Pancreas (tissue), 10 donors: ENCODE measurements at places on chromosomes 13 and 19. TPM values are rescaled to one million over a fixed set of nuclear protein-coding genes. Genes with fewer than 3 reads are reported as not detected.

The SLITRK5 gene
- polyA plus RNA-seq, result 0.19 TPM

The ELAVL1 gene
- 18.2 TPM for polyA plus RNA-seq

- DNase-seq, result no peak
- H3K27ac ChIP-seq, result no peak overlapping the region
- peaks cover 9% of the 10 kb centered on the region for H3K4me1 ChIP-seq
Measured at GRCh38 chr19:38868551-38868950, 9.5 kb downstream of the RINL start.

DNA sequence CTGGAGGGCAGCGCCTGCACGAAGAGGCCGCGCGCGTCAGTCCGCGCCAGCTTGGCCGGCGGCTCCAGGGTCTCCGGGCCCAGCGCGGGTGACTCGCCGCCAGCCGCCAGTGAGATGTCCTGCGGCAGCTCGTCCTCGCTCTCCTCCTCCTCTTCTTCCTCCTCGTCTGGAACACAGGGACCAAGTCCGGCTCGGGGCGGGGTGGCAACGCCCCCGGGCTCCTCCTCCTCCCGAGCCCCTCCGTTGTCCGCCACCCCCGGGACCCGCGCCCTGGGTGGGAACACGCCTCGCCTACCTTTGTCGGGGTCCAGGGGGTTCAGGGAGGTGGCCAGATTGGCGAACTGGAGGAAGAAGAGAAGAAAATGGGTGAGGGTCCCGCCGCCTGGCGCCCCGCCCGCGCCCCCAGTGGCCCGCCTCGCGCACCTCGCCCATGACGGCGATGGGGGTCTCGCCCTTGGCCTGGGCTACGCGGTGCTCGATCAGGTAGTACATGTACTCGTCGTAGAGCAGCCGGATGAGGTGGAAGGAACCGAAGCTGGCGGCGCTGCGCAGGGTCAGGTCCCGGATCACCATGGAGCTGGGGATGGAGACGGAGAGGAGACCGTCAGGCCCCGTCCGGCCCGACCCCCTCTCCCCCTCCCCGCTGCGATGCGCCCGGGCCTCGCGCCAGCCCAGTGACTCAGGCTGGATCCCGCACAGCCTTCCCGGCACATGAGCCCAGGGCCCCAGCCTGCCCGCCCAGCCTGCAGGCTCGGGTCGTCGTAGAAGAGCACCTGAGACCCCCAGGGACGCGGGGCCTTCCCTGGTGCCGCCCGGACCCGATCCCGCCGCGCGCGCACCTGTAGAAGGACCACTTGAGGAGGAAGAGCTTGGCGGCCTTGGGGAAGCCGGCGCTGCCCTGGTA, 10.6 kb downstream of the DCAF15 start:
- no peak for DNase-seq
- H3K4me1 ChIP-seq, result no peaks in the 10 kb centered on the region
- H3K27me3 ChIP-seq, result no peaks in the 10 kb centered on the region
- no peak overlapping the region for H3K4me3 ChIP-seq
- peaks cover 54% of the 10 kb centered on the region for H3K36me3 ChIP-seq
- H3K27ac ChIP-seq, result no peak overlapping the region

GRCh38 chr13:111475488-111475887, 155.0 kb downstream of the TEX29 start:
- no peak for DNase-seq
- H3K36me3 ChIP-seq, result no peaks in the 10 kb centered on the region
- H3K4me1 ChIP-seq, result no peaks in the 10 kb centered on the region
- H3K27ac ChIP-seq, result no peak overlapping the region

- no peaks in the 10 kb centered on the region for H3K36me3 ChIP-seq
- H3K27me3 ChIP-seq, result no peaks in the 10 kb centered on the region
- H3K27ac ChIP-seq, result peak overlapping the region; percentile 82
- peaks cover 33% of the 10 kb centered on the region for H3K4me1 ChIP-seq
- no peak for DNase-seq
Measured at GRCh38 chr13:95605448-95606125, 38.9 kb downstream of the DZIP1 start.

DNA sequence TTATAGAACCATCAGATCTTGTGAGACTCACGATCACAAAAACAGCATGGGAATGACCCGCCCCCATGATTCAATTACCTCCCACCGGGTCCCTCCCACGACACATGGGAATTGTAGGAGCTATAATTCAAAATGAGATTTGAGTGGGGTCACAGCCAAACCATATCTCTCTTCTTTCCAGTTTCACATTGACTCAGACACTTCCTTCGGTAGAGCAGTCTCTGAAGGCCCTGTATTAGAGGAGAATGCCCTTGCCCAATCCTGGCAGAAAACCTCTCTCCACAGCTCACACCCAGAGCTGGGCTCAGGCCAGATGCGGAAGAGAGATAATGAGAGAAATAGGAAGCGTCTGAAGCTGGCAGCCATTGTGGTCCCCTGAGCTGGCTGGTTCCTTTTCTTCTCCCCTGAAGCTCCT, 72.4 kb upstream of the CLDN10 start:
- H3K4me3 ChIP-seq, result no peak overlapping the region
- no peaks in the 10 kb centered on the region for H3K27me3 ChIP-seq
- no peaks in the 10 kb centered on the region for H3K36me3 ChIP-seq
- H3K27ac ChIP-seq, result no peak overlapping the region

- no peak overlapping the region for H3K4me3 ChIP-seq
- no peaks in the 10 kb centered on the region for H3K4me1 ChIP-seq
- peaks cover 63% of the 10 kb centered on the region for H3K36me3 ChIP-seq
- no peak overlapping the region for H3K27ac ChIP-seq
- H3K27me3 ChIP-seq, result no peaks in the 10 kb centered on the region
- DNase-seq, result peak; percentile 42
Measured at GRCh38 chr19:39474139-39474620, 6.5 kb upstream of the TIMM50 start.
